ENCODE measurements at places on chromosomes 13 and 19.

GRCh38 chr19:33385956-33386355, 12.4 kb downstream of the CEBPG start:
- no peak for DNase-seq

- DNase-seq = no peak
These were observed 138.1 kb downstream of the LACC1 start for GRCh38 chr13:44017756-44018309.

- DNase-seq = no peak
These were observed 534.5 kb downstream of the KCTD12 start for GRCh38 chr13:76351541-76352229.

DNA sequence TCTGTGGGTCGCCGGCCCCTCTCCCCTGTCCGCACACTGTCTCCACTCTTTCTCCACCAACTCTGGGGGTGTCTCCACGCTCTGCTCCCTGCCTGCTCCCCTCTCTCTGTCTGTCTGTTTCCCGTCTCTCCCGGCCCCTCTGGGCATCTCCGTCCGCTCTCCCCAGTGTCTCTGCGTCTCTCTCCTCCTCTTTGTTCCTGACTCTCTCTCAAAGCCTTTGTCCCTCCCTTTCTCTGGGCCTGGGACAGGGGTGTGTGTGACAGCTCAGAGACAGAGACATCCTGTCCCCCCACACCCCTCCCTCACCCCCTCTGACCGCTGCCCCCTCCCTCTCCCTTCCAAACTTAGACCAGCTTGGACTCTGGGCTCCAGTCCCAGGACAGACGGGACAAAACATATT, 668 bp upstream of the SBK3 start:
- DNase-seq = no peak

DNA sequence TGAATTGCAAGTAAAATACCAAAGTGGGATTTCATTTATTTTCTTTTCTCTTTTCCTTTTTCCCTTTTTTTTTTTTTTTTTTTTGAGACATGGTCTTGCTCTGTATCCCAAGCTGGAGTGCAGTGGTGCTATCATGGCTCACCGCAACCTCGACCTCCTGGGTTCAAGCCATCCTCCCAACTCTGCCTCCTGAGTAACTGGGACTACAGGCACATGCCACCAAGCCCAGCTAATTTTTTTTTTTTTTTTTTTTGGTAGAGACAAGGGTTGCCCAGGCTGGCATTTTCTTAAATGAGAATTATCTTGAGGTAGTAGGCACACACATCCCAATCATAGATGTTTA, 68.5 kb upstream of the GPR183 start:
- DNase-seq = no peak

DNA sequence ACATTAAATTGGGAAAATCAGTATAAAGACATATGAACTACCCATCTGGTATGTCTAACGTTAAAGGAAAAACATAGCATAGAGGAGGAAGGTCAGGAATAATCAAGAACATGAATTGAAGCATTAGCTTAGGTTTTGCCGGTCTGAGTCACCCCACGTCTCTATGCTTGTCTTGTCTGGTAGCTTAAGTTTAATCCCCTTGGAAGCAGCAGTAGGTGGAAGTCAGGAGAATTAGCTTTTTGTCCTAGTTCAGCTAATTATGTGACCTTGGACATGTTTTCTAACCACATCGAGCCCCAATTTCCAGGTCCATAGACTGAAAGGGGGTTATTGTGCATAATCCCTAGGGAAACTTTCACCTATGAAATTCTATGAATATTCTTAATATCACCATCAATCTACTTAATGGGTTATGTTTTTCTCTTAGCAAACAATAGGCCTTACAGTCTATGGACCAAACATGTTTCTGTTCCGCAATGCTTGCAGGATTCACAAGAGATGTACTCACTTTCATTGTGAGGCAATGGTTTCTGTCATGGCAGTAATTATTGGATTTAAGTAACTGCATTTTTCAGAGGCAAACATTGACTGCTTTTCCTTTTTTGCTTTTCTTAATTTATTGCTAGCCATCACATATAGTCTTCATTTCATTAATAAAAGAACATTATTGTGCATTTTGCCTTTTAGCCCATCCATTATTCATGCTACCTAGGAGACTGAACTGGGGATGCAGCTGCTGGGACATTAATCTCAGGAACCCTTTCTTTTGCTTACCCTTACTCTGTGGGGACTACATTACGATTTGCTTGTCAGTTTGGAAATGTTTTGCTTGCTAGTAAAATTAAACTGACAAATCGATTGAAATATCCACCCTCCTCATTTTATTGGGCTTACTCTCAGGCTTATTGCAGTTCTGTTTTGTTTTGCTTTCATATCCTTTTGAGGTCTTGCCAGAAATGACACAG, 304.8 kb upstream of the MAB21L1 start:
- no peak for DNase-seq

GRCh38 chr19:55694241-55694655, 19.2 kb downstream of the EPN1 start:
- DNase-seq = no peak

DNA sequence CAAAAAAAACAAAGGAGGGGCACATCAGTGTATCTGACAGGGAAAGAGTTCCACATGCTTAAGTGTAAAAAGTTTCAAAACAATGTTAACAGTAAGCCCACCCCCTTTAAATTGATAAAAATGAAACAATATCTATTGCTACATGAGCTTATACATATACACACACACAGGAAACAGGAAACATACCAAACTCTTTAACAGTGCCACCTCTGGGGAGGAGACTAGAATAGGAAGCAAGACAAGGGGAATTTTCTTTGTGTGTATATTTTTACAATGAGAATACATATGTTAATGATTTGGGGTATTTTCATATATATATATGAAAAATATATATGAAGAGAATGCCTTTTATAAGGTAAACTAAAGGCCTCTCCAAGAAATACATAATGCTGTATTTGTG, 44.7 kb downstream of the TPT1 start:
- no peak for DNase-seq
